ENCODE measurements at places on chromosomes 13 and 19. TPM values are rescaled to one million over a fixed set of nuclear protein-coding genes. Genes with fewer than 3 reads are reported as not detected.

Gene NFIC
- 34.7 TPM for total RNA-seq

Gene BLVRB
- 176 TPM for total RNA-seq

Gene OLFM2
- 2.1 TPM for total RNA-seq

Gene SLC5A5
- total RNA-seq = not detected

Gene C13orf46
- not detected for total RNA-seq

Gene PSG6
- not detected for total RNA-seq

Gene CXCL17
- not detected for total RNA-seq

Gene FPR1
- total RNA-seq = 1.6 TPM

Gene ICAM4
- total RNA-seq = not detected

Gene ATP1A3
- 0.35 TPM for total RNA-seq

Gene PRTN3
- total RNA-seq = not detected

Gene OR7D4
- not detected for total RNA-seq

Gene OR7A5
- not detected for total RNA-seq

Gene NCAN
- not detected for total RNA-seq

Gene IRGC
- total RNA-seq = not detected

Gene BST2
- total RNA-seq = 9.6 TPM

Gene CAPN12
- 6.6 TPM for total RNA-seq

Gene IGFL1
- total RNA-seq = not detected

Gene TINCR
- total RNA-seq = 2.6 TPM

Gene C13orf42
- not detected for total RNA-seq

Gene WDR87
- not detected for total RNA-seq

Gene IGSF23
- 11.0 TPM for total RNA-seq

Gene SPTBN4
- total RNA-seq = 6.6 TPM

Gene TMEM59L
- total RNA-seq = 2.0 TPM

Data from Peyer's patch (tissue), 4 donors.